NCI-H510A (cell line): ENCODE measurements at places on chromosomes 5 and 9.

DNA sequence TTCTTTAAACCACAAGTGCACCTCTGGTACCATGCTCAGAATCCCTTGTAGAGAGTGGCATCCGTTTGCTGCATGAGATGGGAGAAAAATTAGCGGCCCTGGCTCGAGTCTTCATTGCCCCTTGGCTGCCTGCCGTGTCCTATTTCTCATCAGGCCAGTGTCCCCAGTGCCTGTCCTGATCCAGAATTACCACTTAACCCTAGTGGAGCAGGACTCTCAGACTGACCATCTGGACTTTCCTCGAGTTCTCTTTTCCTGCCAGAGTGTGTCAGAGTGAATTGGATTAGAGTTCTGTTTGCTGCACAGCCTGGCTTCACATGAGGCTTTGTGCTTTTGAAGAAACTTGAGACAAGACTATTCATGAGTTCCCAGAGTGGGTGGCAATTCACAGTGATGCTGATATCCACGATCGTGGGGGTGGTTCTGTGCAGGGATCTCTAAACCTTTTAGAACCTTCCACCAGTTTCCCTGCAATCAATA, 92.6 kb downstream of the C9orf152 start:
- no peak for DNase-seq

DNA sequence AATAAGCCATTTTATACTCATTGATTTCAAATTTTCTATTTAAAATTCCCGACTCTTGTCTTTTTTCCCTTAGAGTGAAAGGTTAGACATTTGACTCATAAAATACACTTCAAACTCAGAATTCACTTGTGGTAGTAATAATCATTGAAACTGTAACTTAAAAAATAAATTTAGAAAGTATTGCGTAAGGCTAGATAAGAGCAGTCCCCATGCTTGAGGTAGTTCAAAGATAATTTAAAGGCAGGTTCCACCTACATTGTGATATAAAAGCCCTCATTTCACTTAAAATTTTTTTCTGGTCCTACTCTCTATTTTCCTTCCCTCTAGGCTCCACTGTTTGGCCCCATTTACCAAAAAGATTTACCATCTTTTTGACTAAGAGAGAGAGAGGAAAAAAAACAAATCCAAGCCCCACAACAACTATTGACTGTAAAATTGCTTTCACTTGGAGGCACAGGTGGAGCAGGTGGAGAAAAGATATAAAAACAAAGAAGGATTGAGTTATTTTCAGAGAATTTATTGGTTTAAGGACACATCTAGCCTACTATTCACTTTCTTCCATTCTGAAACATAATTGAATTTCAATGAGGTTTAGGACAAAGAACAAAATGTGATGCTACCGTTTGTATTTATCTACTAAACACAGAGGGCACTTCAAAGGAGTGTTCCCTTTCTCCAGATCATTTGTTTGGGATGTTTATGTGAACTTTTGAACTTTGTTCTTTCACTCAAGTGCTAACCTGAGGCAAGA, 61.0 kb downstream of the FBXO4 start:
- no peak for DNase-seq

GRCh38 chr5:74141053-74141452, 499.5 kb downstream of the ENC1 start:
- DNase-seq, result no peak

- no peak for DNase-seq
These were observed 2.0 kb downstream of the OGN start for GRCh38 chr9:92402360-92402759.

- DNase-seq, result no peak
These were observed 21.7 kb downstream of the F2RL2 start for GRCh38 chr5:76601470-76601869.

DNA sequence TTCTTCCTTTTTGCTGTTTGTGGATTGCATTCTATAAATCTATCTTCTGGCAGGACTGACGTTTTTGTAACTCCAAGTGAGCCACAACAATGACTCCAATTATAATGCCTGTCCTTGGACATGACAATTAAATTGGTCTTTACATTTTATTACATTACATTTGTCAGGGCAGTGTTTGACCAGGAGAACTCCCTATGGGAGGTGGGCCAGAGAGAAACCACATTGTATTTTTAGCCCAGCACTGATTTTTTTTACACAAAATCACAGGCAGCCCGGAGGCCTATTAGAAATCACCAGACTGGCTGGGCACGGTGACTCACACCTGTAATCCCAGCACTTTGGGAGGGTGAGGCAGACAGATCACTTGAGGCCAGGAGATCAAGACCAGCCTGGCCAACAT, 99.1 kb upstream of the SMC5 start:
- DNase-seq, result no peak

DNA sequence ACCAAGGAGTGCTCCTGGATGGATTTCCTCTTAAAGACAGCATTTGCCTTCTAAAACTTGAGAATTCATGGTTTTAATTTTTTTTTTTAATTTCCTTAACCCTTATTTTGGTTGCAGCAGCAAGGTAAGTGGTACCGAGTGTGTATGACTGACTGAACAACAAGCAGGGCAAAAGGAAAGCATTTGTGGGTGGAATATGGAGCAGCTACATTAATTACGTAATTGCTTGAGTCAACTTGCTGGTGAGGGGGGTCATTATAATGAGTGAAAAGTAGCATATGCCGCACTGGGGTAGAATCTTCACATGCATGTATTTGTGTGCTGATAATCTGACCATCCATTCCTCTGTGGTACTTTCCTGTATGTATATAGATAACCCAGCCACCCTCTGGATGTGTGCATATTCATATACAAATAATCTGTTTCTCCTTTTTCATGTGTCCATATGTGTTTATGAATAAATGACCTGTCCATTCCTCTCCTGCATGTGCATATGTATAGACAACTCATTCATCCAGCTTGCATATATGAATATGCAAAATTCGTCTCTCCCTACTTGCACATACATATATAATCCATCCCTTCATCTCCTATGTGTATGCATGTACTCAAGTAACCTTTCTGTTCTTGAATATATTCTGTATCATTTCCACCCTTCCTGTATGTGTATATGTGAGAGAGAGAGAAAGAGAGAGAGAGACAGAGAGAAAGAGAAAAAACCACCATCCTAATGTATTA, 147.5 kb upstream of the RUSC2 start:
- no peak for DNase-seq

DNA sequence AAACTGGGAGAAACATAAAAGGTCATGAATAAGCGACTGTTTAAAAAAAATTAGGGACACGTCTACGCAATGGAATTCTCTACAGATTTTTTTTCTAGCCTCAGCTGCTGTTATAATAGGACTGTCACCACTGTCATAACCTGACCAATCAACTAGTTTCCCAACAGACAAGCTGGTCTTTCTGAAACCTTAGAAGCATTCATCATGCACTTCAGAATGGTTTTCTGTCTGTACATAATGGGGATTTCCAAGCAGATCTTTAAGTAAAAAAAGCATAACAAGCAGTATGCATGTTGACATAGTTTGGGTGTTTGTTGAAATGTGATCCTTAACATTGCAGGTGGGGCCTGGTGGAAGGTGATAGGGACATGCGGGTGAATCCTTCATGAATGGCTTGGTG, 58.3 kb upstream of the SEMA6A start:
- DNase-seq, result no peak

- DNase-seq, result no peak
These were observed 110.4 kb upstream of the SEMA6A start for GRCh38 chr5:116685069-116685468.

DNA sequence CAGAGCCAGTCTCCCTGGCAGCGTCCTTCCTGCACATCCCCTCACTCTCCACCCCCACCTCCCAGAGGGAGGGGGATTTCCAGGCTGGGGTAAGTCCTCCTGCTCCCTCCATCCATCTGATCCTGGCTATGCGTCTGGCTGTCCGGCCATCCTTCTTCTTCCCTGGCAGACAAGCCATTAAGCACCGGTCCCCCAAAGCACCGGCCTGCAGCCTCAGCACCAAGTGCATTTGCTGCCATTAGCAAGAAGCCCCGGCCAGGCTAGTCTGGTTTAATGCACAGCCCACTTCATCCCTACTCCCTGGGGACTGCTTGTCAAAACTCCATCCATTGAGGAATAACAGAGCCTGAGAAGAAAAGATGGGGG, 208.7 kb upstream of the IER5L start:
- DNase-seq, result no peak

GRCh38 chr5:622359-622758, 10.2 kb downstream of the CEP72 start:
- DNase-seq, result no peak

GRCh38 chr5:145531038-145531734, 304.0 kb downstream of the PRELID2 start:
- DNase-seq, result no peak

DNA sequence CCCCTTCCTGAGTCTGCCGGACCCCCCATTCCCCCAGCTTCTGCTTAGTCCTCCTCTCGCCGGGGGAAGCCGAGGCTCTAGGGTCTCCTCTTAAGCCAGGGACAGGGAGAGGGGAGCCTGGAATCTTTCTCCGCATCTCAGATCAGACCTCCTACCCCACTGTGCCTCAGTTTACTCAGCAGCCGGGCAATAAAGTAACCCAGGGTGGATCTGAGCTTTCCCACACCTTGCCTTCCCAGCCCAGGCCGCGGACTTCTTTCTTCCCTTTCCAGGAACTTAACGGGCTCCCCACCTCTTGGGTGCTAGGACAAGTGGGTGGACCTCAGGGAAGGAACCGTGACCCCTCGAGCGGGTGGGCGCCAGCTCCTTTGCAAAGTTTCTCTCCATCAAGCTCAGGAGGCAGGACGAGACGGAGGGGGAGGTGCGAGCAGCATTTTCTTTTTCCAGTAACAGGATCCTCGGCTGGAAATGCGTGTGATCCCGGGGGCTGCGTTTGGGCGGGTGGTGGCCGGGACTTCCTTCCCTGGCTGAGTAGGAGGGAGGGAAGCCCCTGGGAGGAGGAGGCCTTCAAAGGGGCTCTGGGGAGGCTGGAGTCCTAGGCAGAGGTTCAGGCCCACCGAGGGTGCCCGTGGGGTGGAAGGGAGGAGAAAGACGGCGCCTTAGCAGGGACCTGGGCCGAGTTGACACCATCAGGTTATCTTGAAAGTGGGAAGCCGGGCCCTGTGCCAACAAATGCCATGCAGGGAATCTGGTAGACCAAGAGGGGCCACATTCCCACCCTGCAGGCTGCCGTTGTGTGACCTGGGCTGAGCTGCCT, 795 bp downstream of the DAB2IP start:
- no peak for DNase-seq

DNA sequence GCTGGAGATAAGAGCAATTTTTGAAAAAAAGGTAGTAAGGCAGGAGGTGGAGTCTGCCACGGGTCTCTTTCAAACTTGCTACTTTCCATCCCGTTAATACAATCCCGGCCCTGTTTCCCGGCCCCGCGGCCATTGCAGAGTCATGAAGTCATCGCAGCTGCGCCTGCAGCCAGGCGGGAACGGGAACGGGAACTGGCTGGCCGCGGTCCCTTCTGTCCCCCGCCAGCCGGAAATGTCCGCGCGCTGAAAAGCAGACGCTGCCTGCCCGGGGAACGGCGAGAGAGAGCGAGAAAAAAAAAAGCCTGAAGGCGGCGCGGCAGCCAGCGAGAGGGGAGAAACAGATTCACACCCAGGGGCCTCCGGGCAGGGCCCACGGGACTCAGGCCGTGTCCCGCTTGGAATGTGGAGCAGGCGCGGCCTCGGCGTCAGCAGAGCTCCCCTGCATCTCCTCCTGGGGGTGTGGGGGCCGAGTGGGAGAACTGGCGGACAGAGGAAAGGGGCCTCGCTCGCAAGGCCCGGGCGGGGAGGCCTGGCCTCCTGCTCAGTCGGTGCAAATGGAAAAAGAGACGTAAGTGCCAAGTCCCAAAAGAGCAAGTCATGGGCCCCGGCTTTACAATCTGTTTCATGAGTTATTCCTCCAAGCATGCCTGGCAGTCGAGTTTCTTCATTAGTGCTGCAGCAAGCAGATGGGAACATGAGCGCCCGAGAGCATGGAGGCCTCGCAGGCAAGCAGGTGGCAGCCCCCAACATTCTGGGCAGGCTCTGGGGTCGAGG, 201.2 kb upstream of the GAS1 start:
- no peak for DNase-seq

DNA sequence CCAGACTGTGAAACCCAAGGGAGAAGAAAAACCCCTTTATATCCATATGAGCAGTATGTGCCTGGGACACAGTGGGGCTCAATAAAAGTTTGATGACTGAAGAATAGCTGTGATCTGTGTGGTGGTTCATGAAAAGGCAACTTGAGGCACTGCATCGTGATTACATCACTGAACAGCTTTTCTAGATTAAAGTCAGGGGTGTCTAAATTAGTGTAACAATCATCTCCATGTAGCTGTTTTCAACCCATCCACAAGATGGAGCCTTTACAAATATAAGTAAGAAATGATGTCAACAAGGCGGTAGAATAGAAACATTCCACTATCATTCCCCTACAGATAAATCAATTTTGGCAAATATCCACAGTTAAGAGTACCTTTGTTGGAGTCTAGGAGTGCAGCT, 55.5 kb downstream of the PRRC1 start:
- DNase-seq, result no peak

- no peak for DNase-seq
These were observed 39.9 kb downstream of the ERP44 start for GRCh38 chr9:100058699-100059579.

GRCh38 chr9:2745560-2746380, 28.5 kb downstream of the KCNV2 start:
- DNase-seq, result no peak

DNA sequence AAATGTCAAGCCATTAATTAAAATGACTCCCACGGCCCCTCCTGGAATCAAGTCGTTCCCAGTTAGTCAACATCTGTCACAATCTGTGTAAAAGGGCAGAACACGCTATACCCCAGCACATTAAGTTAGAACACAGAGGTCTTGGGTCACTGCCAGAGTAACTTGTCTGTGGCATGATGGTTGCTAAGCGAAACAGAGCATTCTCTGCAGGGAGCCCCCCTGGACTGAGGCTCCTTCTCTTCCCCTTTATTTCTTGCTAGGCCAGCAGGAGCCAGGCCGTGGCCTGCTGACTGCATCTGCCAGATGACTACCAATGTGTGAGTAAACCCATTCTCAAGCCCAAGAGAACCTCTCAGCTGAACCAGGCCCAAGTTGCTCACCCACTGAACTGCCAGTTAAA, 51.9 kb upstream of the ZBED3 start:
- DNase-seq, result no peak

DNA sequence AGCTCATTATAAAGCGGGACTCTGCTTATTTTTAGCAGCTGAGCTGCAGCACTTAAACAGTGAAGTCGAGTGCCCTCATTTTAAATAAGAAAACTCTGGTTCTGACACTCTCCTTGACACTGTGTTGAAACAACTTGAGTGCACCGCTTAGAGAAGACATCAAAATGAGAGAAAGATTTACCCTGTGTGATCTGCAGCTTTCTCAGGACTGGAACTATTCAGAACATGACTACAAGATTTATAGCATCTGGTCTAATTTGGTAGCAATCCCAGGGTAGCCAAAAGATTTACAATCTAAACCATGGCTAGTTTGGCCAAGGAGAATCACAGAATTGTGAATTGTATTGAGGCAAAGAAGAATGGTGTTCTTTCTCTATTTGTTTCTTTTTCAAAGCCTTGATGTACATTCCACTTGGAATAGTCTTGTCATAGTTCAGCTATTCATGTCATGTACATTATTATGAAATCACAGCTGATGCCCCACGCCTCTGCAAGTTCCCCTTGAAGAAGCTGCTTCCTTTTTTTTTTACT, 38.7 kb downstream of the PLEKHG4B start:
- DNase-seq, result no peak

- DNase-seq, result no peak
These were observed 39.7 kb downstream of the BNC2 start for GRCh38 chr9:16830806-16831205.
